DMS79 treated with DMSO at 0.1 percent for 48 hours (cell line): ENCODE measurements at places on chromosomes 1 and 21.

DNA sequence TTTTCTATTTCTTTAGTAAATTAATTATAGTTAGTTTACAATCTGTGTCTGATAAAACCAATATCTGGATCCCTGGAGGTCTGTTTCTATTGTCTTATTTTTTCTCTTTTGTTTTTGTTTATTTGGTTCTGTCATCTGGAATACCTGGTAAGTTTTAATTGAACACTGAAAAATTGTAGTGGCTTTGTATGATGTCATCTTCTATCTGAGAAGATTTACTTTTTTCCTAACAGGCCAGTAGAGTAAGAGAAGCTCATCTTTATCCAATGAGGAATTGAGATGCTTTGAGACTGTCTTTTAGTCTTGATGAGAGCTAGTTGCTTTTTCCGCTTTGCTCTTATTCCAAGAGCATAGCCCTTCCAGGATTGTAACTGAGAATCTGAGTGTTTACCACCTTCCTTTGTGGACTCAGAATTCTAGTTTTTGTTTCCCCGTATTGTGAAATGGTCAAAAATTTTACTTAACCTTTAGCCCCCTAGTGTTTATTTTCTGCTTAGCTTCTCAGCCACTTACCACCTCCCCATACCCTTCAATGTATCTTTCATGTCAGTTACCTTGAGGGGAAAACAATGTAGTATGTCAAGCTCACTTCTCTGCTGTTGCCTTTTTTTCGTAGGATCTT is 25.0 kb downstream of the PTGFRN start:
- DNase-seq = no peak

DNA sequence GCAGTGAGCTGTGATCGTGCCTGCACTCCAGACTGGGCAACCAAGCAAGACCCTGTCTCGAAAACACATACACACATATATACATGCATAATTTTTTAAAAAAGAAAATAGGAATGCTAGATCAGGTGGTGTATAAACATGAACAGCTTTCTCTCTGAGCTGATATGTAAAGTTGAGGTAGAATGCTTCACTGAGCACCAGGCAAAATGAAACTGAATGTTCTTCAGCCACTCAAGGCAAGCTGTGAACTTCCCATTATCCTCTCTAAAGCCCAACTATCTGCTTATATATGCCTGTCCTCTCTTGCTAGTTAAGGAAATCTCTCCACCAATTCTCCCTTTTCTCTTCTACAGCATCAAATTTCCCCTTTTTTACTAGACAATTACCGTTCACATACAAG is 93.0 kb downstream of the NUF2 start:
- no peak for DNase-seq

- DNase-seq = no peak
Measured at GRCh38 chr1:33232716-33233115, 23.6 kb upstream of the ZNF362 start.

DNA sequence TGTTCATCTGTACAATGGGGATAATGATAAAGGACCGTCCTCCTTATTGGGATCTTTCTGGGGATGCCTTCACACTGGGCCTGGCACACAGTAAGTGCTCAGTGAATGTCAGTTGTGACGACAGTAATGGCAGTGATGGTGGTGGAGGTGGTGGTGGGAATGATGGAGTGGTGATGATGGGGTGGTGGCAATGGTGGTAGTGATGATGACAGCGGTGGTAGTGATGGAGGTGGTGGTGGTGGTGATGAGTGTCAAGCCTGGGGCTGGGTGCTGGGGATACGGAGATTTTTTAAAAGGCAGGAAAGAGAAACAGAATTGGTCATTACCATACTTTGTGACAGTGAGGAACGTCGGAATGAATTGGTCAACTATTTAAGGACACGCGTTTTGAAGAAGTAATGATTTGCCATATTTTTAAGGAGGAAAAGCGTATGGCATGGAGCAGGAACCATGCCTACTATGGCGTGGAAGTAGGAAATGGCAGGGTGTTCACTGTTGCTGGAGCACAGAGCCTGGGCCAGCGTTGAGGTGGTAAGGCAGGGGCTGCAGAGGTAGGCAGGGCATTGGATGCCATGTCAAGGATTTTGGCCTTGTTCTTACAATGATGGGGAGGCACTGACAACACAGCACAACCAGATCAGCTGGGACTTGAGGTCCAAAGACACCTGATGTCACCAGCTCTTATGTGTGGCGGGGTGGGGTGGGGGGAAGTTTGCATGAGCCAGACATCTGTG is 128.7 kb downstream of the ACTL8 start:
- no peak for DNase-seq

GRCh38 chr1:58885998-58886397 is 102.2 kb upstream of the JUN start:
- DNase-seq = no peak

GRCh38 chr1:101367630-101368029 is 130.8 kb downstream of the S1PR1 start:
- DNase-seq = no peak
